Ovary (tissue), 10 donors: ENCODE measurements at places on chromosomes 1 and 21. TPM values are rescaled to one million over a fixed set of nuclear protein-coding genes. Genes with fewer than 3 reads are reported as not detected.

Gene PDC
- not detected for total RNA-seq

Gene FCRL5
- total RNA-seq, result 0.17 TPM

Gene USH2A
- total RNA-seq, result 0.11 TPM

Gene IFI44
- 7.3 TPM for total RNA-seq

Gene PALMD
- 43.7 TPM for total RNA-seq

Gene MASP2
- total RNA-seq, result not detected

DNA sequence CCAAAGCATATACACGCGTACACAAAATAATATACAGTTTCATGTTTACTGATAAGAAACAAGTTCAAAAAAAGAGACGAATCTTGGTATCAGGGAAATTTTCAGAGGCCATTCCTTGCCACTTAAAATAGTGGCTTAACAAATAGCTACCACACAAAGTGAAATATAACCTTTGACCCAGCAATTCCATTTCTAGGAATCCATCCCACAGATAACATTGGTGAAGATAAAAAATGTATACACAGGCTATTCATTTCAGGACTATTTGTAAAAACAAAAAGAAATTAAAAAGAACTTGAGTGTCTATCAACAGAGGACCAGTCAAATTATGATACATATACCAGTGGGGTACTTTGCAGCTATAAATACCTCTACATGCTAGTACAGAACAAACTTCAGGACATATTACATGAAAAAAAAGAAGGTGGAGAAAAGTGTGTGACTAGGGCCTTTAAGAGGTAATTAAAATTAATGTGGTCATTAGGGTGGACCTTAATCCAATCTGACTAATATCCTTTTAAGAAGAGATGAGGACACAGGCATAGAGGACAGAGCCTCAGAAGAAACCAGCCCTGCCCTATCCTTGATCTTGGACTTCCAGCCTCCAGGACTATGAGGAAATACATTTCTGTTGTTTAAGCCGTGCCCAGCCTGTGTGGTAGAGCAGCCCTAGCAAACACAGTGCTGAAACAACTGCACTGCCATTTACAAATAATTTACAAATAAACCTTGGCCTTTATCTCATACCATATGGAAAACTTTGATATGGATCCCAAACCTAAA is 7.8 kb downstream of the UBE2G2 start:
- no peak for DNase-seq

DNA sequence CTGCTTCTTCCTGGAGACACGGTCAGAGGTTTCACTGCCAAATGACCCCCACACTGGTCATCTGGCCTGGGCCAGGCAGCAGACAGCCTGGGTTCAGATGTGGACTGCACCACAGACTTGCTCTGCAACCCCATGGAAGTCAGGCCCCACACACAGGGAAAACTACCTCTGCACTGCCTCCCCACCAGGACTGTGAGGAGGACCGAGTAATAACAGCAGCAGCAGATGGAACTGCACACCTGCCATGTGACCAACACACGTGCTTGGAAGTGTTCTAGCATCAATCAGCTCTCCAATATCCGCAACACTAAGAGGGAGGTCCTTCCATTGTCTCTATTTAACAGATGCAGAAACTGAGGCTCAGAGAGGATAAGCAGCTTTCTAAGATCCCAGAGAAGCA is 51.4 kb downstream of the SLC9A1 start:
- DNase-seq, result no peak

DNA sequence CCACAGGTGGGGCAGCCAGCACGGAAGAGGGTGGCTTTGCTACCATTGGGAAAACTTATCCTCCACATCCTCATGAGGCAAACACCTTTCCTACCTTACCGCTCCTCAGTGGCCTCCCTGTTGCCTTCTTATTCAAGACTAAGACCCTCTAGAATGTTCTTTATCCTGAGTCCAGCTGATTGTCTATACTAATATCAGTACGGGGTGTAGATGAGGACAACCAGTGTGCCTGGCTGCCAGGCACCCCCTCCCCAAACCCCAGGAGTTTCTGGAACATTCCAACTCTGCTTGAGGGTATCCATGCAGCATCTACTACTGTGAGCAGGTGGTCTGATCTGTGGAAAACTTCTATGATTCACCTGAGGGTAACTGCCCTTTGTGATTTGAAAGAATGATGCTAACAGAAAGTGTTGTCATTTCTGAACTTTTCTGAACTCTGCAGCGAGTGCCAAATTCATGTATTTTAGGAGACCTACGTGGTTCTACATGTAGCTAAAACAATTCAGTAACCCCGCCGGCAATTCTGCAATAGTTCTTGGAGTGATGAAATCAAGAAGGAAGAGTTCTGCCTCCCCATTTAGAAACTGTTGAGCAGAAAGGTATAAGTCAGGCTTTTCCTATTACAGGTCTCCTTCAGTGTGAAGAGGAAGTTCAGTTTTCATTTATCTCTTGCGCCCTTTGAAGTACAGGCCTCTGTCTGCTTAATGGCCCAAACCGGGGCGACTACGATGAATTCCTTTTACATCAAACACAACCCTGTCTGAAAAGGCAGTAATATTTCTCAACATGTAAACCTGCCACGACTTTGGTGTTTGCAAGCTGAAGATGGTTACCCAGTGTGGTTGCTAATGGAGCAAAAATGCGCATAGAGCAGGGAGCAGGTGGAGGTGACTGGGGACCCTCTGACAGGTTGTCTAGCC is 80.4 kb downstream of the RUNX1 start:
- no peak for DNase-seq

DNA sequence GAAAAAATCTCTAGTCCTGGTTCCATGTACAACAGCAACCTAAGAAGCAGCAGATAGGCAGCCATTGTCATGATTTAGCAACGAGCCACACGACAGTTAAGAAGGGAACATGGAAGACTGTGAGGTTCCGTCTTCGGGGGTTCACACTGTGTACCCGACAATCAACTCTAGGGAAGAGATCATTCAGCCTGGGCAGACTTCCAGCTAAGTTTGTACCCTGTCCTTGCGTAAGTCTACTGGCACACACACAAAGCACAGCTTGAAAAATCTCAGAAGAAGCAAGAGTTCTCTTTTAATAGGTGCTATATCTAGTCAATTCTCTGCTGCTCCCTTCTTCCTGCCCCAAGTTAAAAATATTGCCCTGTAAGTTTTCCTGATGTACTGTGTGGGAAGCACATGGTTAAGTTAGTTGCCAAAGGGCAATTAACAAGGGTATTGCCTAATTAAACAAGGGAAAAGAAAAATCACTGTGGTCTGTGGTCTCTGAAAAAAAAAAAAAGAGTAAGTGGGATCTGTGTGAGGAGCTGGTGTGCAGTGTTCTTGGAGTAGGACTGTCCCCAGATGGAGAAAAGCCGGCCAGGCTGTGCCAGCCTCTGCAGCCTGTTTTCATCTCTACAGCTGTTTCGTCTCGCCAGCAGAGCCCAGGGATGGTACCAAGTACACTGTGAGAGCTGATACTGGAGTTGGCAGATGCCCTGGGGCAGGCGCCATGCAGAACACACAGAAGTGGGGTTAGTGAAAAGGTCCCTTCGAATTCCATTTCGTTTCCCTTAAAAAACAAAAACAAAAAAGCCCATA is 6.4 kb upstream of the MYBPHL start:
- no peak for DNase-seq

- DNase-seq, result no peak
Measured at GRCh38 chr1:63082766-63083165, 239.6 kb upstream of the FOXD3 start.

DNA sequence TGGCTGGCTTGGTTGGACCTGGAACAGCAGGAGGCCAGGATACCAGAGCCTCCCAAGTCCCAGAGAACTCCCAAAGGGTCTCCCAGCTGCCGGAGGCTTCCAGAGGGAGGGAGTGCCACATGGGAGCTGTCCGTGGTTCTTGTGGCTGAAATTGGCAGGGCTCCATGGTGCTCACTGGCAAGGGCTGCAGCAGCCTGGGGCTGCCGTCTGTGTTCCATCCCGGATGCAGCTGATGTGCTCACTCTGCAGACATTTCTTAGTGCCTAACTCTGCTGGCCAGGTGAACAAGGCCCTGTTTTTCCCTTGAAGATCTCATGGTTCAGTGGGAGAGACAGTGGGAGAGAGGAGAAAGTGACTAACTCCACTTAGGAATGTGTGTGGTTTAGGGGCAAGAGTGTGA is 261.1 kb downstream of the CAMTA1 start:
- no peak for DNase-seq

- no peak for DNase-seq
Measured at GRCh38 chr1:172499636-172500141, 33.3 kb upstream of the SUCO start.

GRCh38 chr1:15345705-15346345 is 63.9 kb upstream of the EFHD2 start:
- DNase-seq, result no peak

DNA sequence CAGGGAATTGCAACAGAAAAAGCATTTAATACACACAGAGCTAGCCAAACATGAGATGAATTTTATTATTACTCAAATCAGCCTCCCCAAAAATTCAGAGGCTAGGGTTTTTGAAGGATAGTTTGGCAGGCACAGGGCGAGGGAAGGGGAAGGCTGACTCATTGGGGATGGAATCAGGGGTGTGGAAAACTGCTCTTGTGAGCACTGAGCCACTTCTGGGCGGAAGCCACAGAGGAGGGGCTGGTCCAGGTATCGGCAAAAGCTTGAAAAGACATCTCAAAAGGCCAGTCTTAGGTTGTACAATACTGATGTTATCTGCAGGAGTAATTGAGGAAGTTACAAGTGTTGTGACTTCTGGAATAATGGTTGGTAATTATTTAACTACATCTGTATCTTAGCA is 109.4 kb downstream of the TLR5 start:
- DNase-seq, result no peak

DNA sequence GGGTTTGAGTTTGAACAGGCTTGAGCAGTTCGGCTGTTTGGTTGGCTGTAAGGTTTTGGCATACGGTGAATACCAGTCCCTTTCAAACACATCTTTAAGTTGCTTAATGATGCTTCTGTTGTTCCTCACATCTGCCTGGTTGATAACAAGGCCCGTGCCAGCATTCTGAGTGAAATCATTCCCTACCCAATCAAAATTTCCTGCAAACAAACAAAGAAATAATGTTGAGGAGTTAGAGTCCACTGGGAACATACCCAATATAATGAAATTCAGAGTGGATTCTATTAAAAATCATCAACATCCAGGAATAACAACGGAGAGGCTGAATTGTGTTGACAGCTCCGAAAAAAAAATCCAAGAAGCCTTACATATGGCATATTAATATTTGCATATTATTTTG is 91.0 kb upstream of the MAP1LC3C start:
- DNase-seq, result no peak

DNA sequence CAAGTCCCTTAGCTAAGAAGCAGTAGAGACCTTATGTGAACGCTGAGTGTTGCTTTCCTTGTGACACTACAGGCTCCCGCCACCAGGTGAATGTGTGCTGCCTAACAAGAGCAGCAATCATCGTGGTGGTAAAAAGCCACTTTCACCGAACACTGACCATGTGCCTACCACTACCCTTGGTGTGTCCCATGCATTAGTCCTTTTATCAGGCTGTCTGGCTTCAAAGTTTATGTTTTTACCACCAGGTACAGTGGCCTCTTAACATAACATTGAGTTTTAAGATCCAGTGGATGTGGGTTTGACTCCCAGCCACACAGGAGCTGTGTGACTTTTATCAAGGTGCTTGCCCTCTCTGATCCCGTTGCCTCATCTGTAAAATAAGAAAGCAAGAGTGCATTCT is 1.7 kb downstream of the C1QB start:
- DNase-seq, result no peak

GRCh38 chr1:158087320-158087927 is 93.3 kb upstream of the CD1D start:
- DNase-seq, result peak; percentile 56

DNA sequence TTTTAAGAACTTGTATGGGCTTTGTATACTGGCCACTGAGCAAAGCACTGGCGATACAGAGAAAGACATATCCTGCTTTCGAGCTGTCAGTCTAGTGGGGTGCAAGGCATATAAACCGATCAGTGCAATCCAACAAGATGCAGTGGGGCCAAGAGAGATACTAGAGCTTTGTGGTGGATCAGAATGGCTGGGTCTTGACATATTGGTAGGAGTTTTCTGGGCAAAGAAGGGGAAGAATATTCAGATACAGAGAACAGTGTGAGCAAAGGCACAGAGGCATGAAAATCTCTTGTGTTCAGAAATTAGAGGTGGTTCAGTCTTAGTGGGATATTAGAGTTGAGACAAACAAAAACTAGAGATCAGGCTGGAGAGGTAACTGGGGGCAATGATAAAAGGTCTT is 49.2 kb downstream of the FOXO6 start:
- DNase-seq, result no peak

DNA sequence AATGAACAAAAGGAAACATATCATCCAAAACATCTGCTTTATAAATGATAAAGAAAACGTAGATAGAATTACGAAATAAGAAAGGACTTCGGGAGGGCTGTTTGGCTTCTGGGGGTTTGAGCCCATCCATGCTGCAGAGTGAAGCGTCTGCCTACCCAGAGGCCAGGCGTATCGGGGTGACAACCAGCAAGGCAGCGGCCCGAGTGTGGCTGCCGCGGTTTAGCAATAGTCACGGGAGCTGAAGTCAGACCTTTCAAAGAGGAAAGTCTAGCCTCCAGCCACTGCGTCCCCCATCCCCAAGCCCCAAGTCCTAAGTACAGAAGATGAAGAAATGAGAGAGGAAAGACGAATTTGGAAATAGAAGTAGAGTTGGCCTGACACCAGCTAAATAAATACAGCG is 8.6 kb downstream of the SLC37A1 start:
- no peak for DNase-seq

DNA sequence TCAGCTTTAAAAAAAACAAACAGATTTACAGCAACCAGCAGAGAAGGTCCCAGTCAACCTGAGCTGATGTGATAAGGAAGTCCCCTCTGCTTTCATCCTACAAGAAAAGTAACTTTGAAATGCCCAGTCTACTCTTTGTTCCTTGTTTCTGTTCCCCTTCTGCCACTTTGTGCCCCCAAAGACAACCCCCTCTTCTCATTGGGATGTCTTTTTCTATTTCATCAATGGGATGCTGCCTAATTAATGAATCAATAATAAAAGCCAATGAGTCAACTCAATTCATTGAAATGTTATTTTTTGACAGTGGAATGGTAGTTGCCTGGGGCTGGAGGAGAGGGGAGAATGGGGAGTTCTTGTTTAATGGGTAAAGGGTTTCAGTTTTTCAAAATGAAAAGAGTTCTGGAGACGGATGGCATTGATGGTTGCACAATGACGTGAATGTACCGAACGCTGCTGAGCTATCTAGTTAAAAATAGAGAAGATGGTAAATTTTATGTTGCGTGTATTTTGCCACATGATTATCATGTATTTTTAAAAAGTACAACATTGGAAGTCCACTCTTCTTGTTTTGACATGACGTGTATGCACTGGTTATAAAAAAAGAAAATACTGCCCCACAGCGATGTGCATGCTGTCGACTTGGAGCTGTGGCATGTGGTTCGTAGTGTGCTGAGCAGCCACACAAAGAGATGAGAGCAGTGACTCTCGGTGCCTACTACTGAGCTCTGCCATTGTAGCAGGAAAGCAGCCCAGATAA is 22.4 kb upstream of the PADI2 start:
- DNase-seq, result no peak

GRCh38 chr1:5479876-5480646 is 512.2 kb downstream of the NPHP4 start:
- DNase-seq, result no peak

DNA sequence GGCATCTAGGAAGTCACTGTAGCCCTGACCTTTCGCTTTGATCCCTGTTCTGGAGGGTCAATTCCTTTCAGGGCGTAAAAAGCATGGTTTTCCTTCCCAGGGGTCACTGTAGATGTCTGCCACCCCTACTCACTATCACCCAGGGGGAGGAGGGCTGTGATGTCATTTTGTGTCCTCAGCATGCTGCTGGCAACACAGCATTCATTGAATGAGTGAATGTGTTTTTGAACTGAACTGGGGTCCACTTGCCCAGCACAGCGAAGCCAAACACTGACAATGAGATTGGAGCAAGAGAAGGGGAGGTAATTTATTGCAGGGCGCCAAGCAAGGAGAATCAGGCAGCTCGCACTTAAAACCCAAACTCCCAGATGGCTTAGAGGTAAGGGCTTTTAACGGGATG is 78.2 kb upstream of the PGBD5 start:
- no peak for DNase-seq
